ENCODE measurements at places on chromosomes 16 and 17. TPM values are rescaled to one million over a fixed set of nuclear protein-coding genes. Genes with fewer than 3 reads are reported as not detected.

- no peaks in the 10 kb centered on the region for H3K4me1 ChIP-seq
- H3K4me3 ChIP-seq: no peak overlapping the region
- peaks cover 44% of the 10 kb centered on the region for H3K36me3 ChIP-seq
These were observed 20.5 kb upstream of the KLHL11 start for GRCh38 chr17:41885733-41886132.

GRCh38 chr17:49404361-49404760, 10.3 kb downstream of the PHB1 start:
- no peak overlapping the region for H3K4me3 ChIP-seq
- peaks cover 64% of the 10 kb centered on the region for H3K36me3 ChIP-seq
- no peaks in the 10 kb centered on the region for H3K27me3 ChIP-seq
- H3K27ac ChIP-seq: no peak overlapping the region

DNA sequence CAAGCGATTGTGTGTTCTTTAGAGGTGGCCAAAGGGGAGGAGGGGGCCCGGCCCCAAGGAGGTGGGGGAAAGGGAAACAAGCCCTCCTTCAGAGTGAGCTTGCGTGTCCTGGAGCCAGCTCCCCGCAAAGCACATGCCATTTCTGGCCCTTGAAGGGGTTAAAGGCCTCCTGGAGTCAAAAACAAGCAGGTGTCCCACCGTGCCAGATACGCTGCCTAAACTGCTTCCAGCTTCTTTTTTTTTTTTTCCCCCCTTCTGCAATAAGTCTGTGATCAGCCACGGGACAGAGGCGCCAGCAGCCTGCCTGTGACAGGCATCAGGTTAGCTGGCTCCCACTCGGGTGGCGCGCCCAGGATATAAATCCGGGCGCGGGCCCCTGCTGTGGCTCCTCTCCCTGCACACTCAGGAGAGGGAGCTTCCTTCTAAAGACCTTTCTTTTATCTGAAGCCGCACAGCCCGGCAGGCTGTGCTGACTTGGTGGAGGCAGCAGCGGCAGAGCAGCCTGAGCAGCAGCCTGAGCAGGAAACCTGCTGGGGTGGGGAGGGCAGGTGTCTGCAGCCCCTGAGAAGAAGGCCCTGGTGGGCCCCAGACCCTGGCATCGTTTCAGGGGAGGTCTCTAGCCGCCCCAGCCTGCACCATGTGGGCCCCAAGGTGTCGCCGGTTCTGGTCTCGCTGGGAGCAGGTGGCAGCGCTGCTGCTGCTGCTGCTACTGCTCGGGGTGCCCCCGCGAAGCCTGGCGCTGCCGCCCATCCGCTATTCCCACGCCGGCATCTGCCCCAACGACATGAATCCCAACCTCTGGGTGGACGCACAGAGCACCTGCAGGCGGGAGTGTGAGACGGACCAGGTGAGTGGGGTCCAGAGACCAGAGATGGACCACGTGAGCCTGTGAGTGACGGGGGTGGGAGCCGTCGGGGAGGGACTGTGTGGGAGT, at the start of gene WFIKKN2:
Gene WFIKKN2, plus strand, starts transcription at position 286 of the 934 bp plus-strand sequence. Its CDS starts 352 bp downstream, at position 638.
- H3K27ac ChIP-seq: no peak within 1 kb of the TSS
- peaks cover 17% of the 10 kb centered on the region for H3K27me3 ChIP-seq
- no peak within 1 kb of the TSS for H3K4me3 ChIP-seq
- H3K36me3 ChIP-seq: no peaks in the 10 kb centered on the region
- no peaks in the 10 kb centered on the region for H3K4me1 ChIP-seq
- no peak for DNase-seq

CTF1 gene
- 0.22 TPM for total RNA-seq

AOC3 gene
- 2.0 TPM for total RNA-seq
